ENCODE measurements at places on chromosomes 4 and X.

GRCh38 chr4:127049526-127049925 is 583.2 kb upstream of the INTU start:
- DNase-seq: no peak

DNA sequence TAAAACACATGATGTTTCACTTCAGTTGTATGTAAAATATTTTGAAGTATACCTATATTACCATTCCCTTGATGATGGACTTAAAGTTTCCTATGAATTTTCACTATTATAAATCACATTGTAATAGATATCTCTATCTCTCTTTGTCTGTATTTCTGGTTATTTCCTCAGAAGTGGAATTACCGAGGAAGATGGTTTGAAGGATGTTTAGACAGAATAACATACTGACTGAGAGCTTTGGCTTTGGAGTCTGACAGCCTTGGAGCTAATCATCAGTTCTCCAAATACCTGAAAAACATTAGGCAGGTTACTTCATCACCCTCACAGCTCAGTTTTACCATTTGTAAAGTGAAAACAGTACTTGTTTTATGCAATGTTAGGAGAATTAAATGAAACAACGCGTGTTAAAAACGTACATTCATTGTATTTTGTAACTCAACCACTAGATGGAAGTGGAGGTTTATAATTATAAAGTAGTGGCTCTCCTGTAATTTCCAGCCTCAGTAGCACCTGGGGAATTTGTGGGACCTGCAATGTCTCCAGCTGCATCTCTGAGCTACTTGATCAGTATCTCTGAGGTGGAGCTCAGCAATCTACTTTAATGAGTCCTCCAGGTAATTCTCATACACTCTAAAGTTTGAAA is 14.3 kb downstream of the JCHAIN start:
- DNase-seq: no peak

DNA sequence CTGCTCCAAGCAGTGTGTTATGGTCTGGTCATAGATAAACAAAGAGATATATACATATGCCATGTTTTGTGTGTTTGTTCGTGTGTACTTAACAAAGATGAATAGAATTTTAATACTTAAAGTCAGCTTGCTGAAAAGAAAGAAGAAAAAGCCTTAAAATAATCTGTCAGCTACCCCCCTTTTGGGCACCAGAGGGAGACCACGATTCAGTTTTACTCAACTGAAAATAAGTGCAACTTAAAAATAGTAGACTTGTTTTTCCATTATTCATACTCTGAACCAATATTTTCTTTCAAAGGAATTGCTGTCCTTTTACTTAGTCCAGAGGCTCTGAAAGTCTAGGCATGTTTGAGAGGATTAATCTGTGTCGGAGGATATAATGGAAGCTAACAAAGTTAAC is 181.7 kb upstream of the AGTR2 start:
- no peak for DNase-seq

DNA sequence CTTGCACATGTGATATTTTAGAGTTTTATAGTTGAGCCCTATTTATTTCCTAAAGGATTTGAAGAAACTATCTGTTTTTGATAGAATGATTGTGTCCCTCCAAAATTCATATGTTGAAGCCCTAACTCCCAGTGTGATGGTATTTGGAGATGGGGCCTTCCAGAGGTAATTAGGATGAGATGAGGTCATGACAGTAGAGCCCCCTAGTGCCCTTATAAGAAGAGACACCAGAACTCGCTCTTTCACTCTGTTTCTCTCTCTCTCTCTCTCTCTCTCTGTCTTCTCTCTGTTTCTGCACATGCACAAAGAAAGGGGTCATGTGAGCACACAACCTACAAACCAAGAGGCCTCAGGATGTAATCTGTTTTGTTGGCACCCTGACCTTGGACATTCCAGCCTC is 921.9 kb upstream of the DIAPH2 start:
- DNase-seq: no peak

- DNase-seq: no peak
Observed at GRCh38 chr4:99921174-99921573, 25.2 kb downstream of the DNAJB14 start.

- no peak for DNase-seq
Observed at GRCh38 chr4:145639186-145639698, 20.1 kb downstream of the MMAA start.

GRCh38 chrX:107442914-107443527 is 6.4 kb upstream of the FRMPD3 start:
- no peak for DNase-seq

- DNase-seq: no peak
Observed at GRCh38 chr4:165288226-165288625, 39.2 kb upstream of the MSMO1 start.

GRCh38 chrX:150730719-150731118 is 37.5 kb downstream of the MTMR1 start:
- no peak for DNase-seq

- no peak for DNase-seq
Observed at GRCh38 chrX:136170139-136170800, 22.9 kb downstream of the FHL1 start.

DNA sequence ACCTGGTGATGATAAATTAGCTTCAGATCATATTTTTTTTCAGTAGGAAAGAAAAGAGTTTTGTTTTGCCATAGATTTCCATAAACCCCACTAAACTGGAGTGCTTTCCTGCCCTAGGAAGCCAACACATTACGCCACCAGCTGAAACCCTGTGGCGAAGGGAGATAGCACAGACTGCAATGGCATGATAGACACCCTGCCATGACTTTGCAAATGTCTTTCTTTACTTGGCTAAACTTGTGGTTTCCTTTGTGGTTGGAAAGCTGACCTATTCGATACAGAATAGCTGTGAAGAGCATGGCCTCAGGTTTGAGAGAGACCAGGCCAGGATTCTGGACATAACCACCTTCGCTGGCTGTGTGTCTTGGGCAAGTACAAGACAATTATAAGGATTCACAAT is 19.1 kb downstream of the MFAP3L start:
- no peak for DNase-seq

DNA sequence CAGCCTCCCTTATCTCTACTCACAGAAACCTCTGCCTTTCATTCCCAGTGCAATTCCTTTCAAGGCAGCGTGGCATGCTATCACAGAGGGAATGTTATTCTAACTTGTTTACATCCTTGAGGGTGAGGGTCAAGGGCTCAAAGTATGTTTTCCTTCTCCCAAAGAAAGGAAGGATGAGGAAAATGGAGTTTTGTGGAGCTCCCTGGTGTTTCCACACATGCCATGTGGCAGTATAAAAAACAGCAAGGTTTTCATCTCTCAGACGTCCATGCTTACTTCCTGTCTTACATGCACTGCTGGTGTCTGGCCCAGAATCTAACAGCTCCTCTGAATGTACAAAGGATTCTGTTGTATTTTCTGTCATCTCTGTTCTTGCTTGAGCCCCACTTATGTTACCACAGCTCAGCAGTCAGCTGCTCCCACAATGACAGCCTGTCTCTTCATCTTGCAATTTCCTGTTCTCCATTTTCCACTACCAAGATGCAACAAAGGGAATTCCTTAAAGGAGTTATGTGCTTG is 128.0 kb downstream of the SNCA start:
- DNase-seq: no peak

DNA sequence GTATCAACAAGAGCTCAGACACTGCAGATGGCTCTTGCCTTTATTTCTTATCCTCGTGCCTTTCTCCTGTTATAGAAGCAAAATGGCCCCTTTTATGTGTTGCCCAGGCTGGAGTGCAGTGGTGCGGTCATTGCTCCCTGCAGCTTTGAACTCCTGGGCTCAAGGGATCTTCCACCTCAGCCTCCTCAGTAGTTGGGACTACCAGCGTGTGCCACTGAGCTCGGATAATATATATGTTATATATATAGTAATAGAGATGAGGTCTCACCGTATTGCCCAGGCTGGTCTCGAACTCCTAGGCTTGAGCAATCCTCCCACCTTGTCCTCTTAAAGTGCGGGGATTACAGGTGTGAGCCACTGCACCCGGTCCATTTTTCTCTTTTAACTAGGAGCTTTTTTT is 79.7 kb downstream of the TMEM131L start:
- DNase-seq: no peak

DNA sequence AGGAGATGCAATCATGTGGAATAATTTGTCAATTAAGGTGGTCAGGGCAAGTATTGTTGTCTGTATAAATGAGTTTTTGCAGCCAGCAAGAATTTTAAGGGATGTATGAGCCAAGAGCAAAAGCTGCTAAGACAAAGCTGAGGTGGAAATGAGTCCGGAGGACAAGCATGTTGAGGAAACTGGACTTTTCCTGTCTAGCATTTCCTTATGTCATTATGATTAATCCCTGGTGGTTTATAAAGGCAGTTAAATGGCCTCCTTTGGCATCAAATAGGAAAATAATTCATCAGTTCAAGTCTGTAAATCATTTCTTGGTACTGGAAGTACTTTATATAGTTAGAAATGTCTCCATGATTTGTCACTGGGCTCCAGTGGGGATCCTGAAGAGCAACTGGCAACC is 61.6 kb upstream of the TEX13A start:
- no peak for DNase-seq

DNA sequence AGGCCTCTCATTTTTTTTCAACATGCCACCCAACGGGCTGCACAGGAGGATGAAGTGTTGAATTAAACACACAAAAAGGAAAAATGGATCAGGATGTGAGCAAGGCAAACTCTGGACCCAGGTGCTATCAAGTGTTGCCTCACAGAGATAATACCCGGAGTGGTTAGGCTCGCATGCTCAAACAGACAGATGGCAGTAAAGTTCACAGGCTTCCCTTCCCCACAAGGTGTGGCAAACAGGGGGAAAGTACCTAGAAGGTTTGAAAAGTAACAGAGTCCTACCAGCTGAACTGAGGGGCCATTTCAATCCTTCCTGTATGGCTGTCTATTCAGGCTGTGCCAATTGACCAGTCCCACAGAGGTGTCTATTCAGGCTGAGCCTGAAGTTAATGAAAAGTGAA is 123.9 kb upstream of the GC start:
- DNase-seq: no peak

- no peak for DNase-seq
Observed at GRCh38 chrX:30343206-30343605, 34.0 kb upstream of the NR0B1 start.

- no peak for DNase-seq
Observed at GRCh38 chr4:121253961-121254360, 89.8 kb upstream of the TNIP3 start.

- DNase-seq: no peak
Observed at GRCh38 chrX:148380650-148381561, 119.5 kb upstream of the AFF2 start.

- DNase-seq: no peak
Observed at GRCh38 chr4:119099227-119099810, 36.3 kb upstream of the MYOZ2 start.

GRCh38 chrX:23435575-23435974 is 100.9 kb downstream of the PTCHD1 start:
- DNase-seq: no peak

DNA sequence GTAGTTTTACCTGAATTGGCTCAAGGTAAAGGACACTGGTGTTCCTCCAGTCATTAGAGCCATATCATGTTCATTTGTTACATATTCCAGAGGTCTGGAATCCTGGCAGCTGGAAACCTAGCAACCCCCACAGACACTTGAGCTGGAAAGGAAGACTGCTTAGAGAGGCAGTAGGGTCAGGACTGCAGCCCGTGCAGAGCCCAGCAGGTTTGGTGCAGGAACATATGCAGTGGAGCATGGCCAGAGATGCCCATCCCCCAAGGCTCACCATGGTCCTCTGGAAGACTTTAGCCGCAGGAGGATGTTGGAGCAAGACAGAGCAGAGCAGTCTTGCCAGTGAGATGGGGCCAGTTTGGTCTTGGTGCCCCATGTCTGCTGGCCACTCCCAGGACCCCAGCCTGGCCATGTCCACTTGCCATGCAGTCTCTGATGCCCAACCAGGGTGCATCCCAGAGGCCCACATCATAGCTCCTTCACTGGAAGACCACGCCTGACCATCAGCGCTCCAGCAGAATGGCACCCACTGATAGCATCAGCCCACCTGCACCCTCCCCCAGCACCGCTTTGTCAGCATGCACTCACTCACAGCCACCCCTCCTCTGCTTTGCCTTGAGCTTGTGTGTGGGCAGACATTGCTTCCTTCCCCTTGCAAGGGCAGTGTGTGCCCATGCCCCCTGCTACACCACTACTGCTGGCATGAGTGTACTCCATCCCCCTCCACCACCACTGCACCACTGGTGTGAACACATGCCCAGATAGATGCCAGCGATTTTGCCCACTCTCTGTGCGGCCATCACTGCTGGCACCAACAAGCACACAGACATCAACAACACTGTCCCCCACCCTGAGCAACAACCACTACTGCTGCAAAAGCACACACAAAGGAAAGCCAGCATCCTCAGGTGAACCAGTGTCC is 190.3 kb upstream of the SPOCK3 start:
- no peak for DNase-seq

DNA sequence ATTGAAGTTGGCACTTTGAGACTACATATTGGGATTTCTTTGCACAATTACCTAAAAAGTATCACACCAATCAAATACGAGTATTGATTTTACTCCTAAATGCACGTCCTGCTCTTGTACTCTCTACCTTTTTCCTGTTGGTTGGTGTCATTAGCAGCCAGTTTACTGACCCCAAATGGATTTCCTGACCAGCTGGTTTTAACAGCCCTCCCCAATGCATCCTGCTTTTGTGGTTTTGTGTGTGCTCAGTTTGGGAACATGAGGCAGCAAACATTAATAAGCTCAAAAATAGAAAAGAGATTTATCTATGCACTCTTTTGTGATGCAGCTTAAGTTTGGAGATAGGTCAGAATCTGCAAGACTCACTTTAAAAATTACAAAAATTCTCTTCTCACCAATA is 230.3 kb downstream of the MAPK10 start:
- no peak for DNase-seq

DNA sequence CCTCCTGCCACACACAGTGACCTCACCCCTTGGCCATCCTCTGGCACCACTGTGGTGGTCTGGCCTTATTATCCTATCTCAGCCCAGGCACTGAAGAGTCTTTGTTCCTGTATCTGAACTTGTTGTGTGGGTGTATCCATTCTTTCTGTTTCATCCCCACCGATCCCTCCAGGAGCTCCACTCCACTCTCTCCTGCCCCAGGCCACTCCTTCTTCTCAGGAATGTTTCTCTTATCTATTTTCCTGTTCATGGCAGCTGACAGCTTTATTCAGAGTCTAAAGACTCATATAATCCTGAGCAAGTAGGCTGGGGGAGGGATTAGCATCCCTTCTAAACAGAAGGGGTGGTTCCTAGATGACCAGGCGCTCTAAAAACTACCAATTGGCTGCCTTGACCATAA is 150.0 kb downstream of the ANAPC10 start:
- DNase-seq: no peak

GRCh38 chrX:8748855-8749254 is 16.9 kb upstream of the ANOS1 start:
- no peak for DNase-seq

DNA sequence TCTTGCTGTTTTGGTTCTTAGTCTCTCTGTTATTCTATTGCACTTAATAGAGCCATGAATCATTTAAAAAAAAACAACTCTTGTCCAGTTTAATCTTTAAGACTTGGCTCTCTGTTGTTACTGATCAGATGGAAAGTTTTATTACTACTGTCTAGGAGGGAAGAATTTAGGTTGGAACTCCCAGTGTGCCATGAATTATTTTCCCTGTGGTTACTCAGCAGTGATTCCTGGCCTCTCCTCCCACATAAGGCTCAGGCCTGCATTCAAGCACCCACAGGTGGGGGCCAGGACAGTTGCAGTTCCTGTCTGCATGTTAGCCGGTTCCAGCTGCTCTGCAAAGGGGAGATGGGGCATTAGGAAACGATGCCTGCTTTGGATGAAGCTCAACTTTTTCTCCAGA is 29.8 kb upstream of the ESX1 start:
- DNase-seq: no peak
